ENCODE measurements at places on chromosomes 2 and 18. TPM values are rescaled to one million over a fixed set of nuclear protein-coding genes. Genes with fewer than 3 reads are reported as not detected.

- H3K27me3 ChIP-seq, result no peaks in the 10 kb centered on the region
- H3K4me1 ChIP-seq, result no peaks in the 10 kb centered on the region
- DNase-seq, result no peak
- H3K4me3 ChIP-seq, result no peak overlapping the region
Observed at GRCh38 chr2:182540252-182540651, 113.4 kb upstream of the PDE1A start.

The SLC4A3 gene
- total RNA-seq, result 30.4 TPM

DNA sequence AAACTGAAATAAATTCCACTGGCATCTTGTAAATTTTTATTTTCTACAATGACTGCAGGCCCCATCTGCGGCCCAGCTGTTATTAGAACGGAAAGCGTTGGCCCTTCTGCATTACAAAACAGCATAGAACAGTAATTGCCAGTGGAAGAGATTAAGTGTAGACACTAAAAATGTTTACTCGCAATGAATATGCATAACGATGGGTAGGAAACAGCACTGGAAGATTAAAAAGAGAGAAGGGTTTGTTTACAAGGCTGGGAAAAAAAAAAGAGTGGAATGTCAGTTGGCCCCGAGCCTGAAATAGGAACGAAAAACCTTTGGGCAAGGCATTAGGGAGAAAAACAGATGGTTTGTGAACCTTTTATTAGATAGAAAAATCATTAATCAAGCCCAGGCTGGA, 275.9 kb upstream of the TCF4 start:
- H3K27me3 ChIP-seq, result no peaks in the 10 kb centered on the region
- no peak overlapping the region for H3K4me3 ChIP-seq
- H3K4me1 ChIP-seq, result no peaks in the 10 kb centered on the region
- H3K36me3 ChIP-seq, result no peaks in the 10 kb centered on the region
- no peak for DNase-seq

The FSHR gene
- total RNA-seq, result not detected

GRCh38 chr2:64404002-64404731, 49.8 kb upstream of the LGALSL start:
- H3K27ac ChIP-seq, result peak overlapping the region; percentile 77
- no peaks in the 10 kb centered on the region for H3K36me3 ChIP-seq
- DNase-seq, result peak; percentile 94
- no peak overlapping the region for H3K4me3 ChIP-seq
- H3K27me3 ChIP-seq, result no peaks in the 10 kb centered on the region

DNA sequence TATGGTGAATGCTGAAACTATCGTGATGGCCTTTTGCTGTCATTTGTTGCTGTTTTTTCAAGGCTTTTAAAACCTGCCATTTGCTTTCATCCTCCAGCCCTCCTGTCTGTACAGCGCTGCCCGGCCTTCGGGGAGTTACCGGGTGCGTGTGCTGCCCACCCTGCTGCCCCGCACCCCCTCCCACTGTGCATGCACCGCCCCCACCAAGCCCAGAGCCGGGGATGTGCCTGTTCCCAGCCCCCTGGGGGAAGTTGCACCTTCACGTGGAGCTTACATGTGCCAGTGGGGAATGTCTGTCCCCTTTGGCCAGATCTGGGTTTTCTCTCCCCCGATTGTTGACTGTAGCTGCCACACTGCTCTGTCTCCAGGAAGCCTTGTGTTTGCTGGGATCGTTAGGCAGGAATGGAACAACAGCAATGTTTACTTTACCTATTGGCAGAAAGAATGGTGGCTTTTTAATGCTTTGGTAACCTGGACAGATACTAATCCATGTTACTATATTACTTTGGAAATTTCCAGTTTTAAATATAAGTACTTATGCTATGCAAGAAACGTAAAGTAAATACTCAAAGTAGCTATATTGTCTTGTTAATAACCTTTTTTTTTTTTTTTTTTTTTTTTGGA, 64.8 kb upstream of the RBM44 start:
- peak overlapping the region; percentile 30 for H3K4me3 ChIP-seq
- H3K4me1 ChIP-seq, result peaks cover 98% of the 10 kb centered on the region
- DNase-seq, result no peak
- no peaks in the 10 kb centered on the region for H3K27me3 ChIP-seq
- H3K36me3 ChIP-seq, result peaks cover 14% of the 10 kb centered on the region

The DSEL gene
- 9.2 TPM for total RNA-seq

DNA sequence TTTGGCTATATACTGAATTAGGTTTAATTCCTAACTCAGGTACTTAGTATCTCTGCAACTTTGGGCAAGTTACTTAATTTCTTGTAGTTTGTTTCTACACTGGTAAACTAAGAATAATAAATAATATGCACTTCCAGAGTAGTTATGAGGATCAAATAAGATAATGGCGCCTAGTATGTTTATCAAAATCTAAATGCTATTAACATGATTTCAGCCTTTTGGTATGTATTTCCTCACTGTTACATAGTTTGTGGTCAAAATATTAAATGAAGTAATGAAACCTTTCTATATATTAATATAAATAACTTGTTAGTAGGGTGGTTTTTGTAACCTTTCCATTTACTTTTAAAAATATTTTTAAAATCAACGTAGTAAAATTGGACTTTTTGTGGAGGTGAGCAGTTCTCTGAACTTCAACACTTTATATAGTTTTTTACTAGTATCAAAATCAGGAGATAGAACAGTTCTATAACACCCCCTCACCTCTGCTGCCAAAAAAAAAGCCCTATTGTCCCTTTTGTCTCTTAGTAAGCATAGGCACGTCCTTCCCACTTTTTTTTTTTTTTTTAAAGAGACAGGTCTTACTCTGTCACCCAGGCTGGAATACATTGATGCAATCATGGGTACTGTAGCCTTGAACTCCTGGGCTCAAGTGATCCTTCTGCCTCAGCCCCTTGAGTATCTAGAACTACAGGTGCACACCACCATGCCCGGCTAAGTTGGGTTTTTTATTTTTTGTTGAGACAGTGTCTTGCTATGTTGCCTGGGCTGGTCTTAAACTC, 44.8 kb downstream of the RAB3GAP1 start:
- DNase-seq, result no peak
- no peak overlapping the region for H3K27ac ChIP-seq
- H3K36me3 ChIP-seq, result peaks cover 23% of the 10 kb centered on the region
- H3K4me3 ChIP-seq, result no peak overlapping the region
- peaks cover 14% of the 10 kb centered on the region for H3K4me1 ChIP-seq
- no peaks in the 10 kb centered on the region for H3K27me3 ChIP-seq

GRCh38 chr2:42879913-42880737, 87.7 kb upstream of the HAAO start:
- DNase-seq, result no peak
- H3K27me3 ChIP-seq, result no peaks in the 10 kb centered on the region
- H3K4me1 ChIP-seq, result peaks cover 55% of the 10 kb centered on the region
- peak overlapping the region; percentile 84 for H3K27ac ChIP-seq

- no peaks in the 10 kb centered on the region for H3K36me3 ChIP-seq
- H3K27ac ChIP-seq, result no peak overlapping the region
- no peak overlapping the region for H3K4me3 ChIP-seq
- H3K27me3 ChIP-seq, result no peaks in the 10 kb centered on the region
Observed at GRCh38 chr18:39698436-39698835, 2132.8 kb upstream of the CELF4 start.

GRCh38 chr2:71347517-71347916, 15.9 kb downstream of the ZNF638 start:
- H3K27me3 ChIP-seq, result no peaks in the 10 kb centered on the region
- no peak for DNase-seq
- no peak overlapping the region for H3K4me3 ChIP-seq

All from esophagus muscularis mucosa (tissue), 4 donors.